Brain (organoid and tissue), 16 donors: ENCODE measurements at places on chromosomes 11 and 22. TPM values are rescaled to one million over a fixed set of nuclear protein-coding genes. Genes with fewer than 3 reads are reported as not detected.

The DMC1 gene
- polyA plus RNA-seq: 9.6 TPM

The PIWIL4 gene
- 0.44 TPM for polyA plus RNA-seq

The GSTT2B gene
- polyA plus RNA-seq: 1.6 TPM

The PNPLA3 gene
- polyA plus RNA-seq: 4.8 TPM

The MPZL2 gene
- 4.9 TPM for polyA plus RNA-seq

The BEST1 gene
- 12.1 TPM for polyA plus RNA-seq

The OR10A6 gene
- not detected for polyA plus RNA-seq

The TRPM5 gene
- 0.76 TPM for polyA plus RNA-seq

The CRYBA4 gene
- polyA plus RNA-seq: not detected

The TMPRSS4 gene
- 0.51 TPM for polyA plus RNA-seq

The ARVCF gene
- 43.9 TPM for polyA plus RNA-seq

The OVOL1 gene
- polyA plus RNA-seq: 0.10 TPM

The KCNC1 gene
- polyA plus RNA-seq: 18.9 TPM

The ZP1 gene
- 1.0 TPM for polyA plus RNA-seq

The TIMM10 gene
- 98.7 TPM for polyA plus RNA-seq

The NPAS4 gene
- polyA plus RNA-seq: not detected

The MTMR2 gene
- polyA plus RNA-seq: 21.7 TPM

The B4GALNT4 gene
- 40.5 TPM for polyA plus RNA-seq

The AGBL2 gene
- polyA plus RNA-seq: 0.49 TPM

The HEPHL1 gene
- polyA plus RNA-seq: not detected

The OR10A2 gene
- not detected for polyA plus RNA-seq

The CCDC157 gene
- polyA plus RNA-seq: 5.1 TPM

The LAYN gene
- polyA plus RNA-seq: 12.9 TPM

The SPI1 gene
- polyA plus RNA-seq: 7.5 TPM

The ANO5 gene
- polyA plus RNA-seq: 0.48 TPM

The NXPE2 gene
- not detected for polyA plus RNA-seq

The TRIM29 gene
- polyA plus RNA-seq: 2.5 TPM

The OR6A2 gene
- polyA plus RNA-seq: not detected

The UBQLN3 gene
- not detected for polyA plus RNA-seq

The GRIA4 gene
- polyA plus RNA-seq: 4.8 TPM

The PARVG gene
- polyA plus RNA-seq: 5.1 TPM

The HTR3B gene
- polyA plus RNA-seq: 0.20 TPM

The SRSF8 gene
- 31.7 TPM for polyA plus RNA-seq

The CATSPERZ gene
- not detected for polyA plus RNA-seq

The FAM227A gene
- polyA plus RNA-seq: 2.1 TPM

The OR51E2 gene
- 0.12 TPM for polyA plus RNA-seq

The SPON1 gene
- 12.3 TPM for polyA plus RNA-seq

The ARHGAP32 gene
- polyA plus RNA-seq: 18.5 TPM

The SYT7 gene
- polyA plus RNA-seq: 24.6 TPM

The SOX6 gene
- polyA plus RNA-seq: 3.3 TPM

The SOX10 gene
- 81.2 TPM for polyA plus RNA-seq

The OR5M8 gene
- not detected for polyA plus RNA-seq

The BTBD18 gene
- not detected for polyA plus RNA-seq

The NXPE1 gene
- not detected for polyA plus RNA-seq

The MYO18B gene
- 2.6 TPM for polyA plus RNA-seq

The PANX3 gene
- polyA plus RNA-seq: not detected

The CHRM1 gene
- polyA plus RNA-seq: 18.8 TPM

The CRYBB2 gene
- polyA plus RNA-seq: not detected

The LRRC4C gene
- polyA plus RNA-seq: 3.5 TPM

The ALX4 gene
- polyA plus RNA-seq: 0.19 TPM

The ZDHHC5 gene
- 37.7 TPM for polyA plus RNA-seq

The TMEM191C gene
- polyA plus RNA-seq: 0.54 TPM

The STK33 gene
- polyA plus RNA-seq: 8.6 TPM

The PDHX gene
- polyA plus RNA-seq: 12.3 TPM

The BID gene
- polyA plus RNA-seq: 36.7 TPM

The DCDC1 gene
- not detected for polyA plus RNA-seq
